ENCODE measurements at places on chromosomes 7 and 10. TPM values are rescaled to one million over a fixed set of nuclear protein-coding genes. Genes with fewer than 3 reads are reported as not detected.

DNA sequence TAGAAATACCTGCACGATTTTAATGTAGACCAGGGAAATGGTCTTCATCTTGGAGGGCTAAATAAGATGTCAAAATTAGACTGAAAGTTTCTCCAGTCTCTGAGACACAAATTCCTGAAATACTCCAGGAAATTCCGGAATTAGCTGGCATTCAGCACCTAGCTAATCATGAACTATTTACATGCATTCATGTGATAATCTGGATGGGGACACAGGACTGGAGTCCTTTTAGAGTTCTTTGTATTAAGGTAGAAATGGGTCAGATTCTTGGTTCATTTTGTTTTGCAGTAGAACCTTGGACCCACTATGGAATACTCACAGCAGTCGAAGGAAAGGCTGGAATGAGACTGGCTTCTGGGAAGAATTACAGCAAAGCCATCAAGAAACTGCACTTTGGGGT, 65.3 kb upstream of the MDFIC start:
- no peak for DNase-seq

Gene SEMA3D
- total RNA-seq = 19.4 TPM

Gene GCK
- not detected for total RNA-seq

Gene NME8
- not detected for total RNA-seq

All from osteocyte (in vitro differentiated cells).